ENCODE measurements at places on chromosomes 5 and 9.
A peak's percentile ranks its signal among the peaks of the same experiment; 100 is the strongest.

GRCh38 chr9:121360601-121361374 is 9.3 kb downstream of the STOM start:
- DNase-seq, result peak; percentile 90

GRCh38 chr9:134598884-134599245 is 42.7 kb upstream of the COL5A1 start:
- no peak for DNase-seq

DNA sequence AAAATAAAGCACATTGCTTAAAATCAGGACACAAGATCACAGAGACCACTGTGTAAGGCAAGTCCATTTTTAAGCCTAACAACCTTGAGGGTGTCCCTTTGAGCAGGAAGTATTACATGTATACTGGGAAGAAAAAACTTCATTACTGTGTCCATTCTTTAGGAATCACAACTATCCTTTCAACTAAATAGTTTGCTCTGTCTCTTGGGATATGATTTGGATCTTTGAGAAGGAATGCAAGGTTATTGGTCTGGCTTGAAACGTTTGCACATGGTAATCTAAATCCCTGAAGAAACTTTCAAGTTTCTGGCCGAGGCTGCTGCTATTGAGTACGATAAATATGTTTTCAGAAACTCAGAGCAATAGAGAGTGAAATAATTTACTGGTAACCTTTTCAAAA is 923.0 kb upstream of the SEMA6A start:
- DNase-seq, result no peak

- no peak for DNase-seq
Measured at GRCh38 chr9:124688238-124688904, 82.7 kb downstream of the NR6A1 start.

DNA sequence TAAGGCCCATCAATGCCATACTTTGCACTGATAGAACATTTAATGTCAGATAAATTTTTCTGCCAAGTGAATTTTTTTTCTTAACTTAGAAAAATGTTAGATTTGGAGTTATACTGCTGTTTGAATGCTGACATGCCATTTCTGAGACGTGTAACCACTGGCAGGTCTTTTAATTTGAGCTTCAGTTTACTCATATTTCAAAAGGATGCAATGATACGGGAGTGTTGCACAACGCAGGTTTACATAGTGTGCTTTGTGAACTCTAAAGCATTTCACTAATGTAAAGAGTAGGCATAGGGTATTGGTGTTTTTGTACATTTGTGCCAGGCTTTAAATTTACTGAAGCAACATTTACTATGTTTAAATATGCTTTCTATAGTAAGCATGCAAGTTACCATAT is 4.2 kb downstream of the ZBTB43 start:
- DNase-seq, result no peak

- no peak for DNase-seq
Measured at GRCh38 chr9:126508928-126509327, 104.8 kb upstream of the LMX1B start.

- no peak for DNase-seq
Measured at GRCh38 chr5:73253047-73253660, 80.2 kb downstream of the TMEM174 start.

DNA sequence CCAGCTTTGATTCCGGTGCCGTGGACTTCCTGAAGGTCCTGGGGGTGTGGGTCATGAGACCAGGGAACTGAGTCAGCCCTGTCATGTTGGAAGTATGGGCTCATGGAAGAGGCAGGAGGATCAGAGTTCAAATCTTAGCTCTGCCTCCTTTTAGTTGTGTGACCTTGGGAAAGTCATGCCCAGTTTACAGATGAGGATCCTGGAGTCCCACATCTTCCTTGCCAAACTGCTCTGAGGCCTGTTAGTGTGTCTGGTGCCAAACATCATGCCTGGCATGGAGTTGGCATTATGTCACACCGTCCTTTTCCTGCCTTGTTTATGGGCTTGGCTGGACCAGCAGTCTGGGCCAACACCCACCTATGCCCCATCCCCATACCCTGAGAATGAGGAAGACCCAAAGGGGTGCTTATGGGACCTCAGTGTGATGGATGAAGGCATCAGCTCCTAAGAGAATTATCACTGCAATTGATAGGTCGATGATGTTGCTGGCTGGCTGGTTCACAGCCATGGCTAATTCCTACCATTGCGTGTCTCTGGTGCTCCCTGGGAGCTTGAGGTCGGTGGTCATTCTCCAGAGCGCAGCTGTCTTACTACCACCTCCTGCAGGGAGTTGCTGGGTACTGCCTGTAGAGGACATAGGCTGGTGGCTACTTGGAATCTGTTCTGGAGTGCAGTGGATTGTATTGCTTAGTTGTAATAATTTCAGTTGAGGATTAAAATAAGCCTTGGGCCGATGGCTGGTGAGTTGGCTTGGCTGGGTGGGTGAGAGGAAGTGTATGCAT is 140.5 kb upstream of the PITX1 start:
- peak; percentile 31 for DNase-seq

- DNase-seq, result no peak
Measured at GRCh38 chr5:99272576-99272975, 343.8 kb upstream of the CHD1 start.

- DNase-seq, result no peak
Measured at GRCh38 chr5:133499895-133500294, 112.4 kb downstream of the FSTL4 start.

DNA sequence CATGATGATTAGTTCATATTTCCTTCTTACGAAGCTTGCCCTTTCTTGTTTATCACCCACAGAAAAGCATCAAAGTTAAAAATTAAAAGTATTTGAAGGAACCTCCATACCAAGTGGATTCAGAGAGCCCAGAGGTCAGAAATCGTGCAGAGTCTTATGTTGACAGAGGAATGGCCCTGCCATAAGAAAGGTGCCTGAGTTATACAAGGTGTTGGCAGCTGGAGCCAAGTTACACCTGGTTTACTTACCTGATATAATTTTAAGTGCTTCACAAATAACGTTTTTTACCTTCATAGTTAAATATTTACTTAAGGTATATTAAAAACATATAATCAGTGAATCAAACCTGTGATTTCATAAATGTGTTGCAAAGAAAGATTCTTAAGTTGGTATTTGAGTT is 42.3 kb upstream of the DHFR start:
- no peak for DNase-seq

- DNase-seq, result no peak
Measured at GRCh38 chr9:6133346-6134063, 82.1 kb upstream of the IL33 start.

DNA sequence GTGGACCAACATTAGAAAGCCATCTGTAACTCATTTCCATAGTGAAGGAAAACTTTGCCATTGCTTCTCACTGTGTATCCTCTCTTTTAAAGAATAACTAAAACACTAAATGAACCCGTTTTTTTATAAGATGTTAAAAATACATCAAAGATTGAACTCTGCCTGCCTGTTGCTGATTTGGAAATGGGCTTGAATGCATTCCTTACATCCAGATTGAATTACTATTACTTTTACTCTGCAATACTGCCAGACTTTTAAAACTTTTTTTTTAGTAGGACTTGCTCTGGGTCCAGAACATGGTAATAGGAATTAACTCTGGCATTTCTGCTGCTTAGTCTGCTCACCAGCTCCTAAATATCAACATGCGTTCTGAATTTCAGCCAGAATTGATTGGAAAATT is 176.8 kb upstream of the PAPPA start:
- DNase-seq, result no peak

GRCh38 chr5:113065626-113066025 is 89.0 kb downstream of the DCP2 start:
- DNase-seq, result no peak

GRCh38 chr5:149108651-149109280 is 32.5 kb upstream of the ABLIM3 start:
- no peak for DNase-seq

DNA sequence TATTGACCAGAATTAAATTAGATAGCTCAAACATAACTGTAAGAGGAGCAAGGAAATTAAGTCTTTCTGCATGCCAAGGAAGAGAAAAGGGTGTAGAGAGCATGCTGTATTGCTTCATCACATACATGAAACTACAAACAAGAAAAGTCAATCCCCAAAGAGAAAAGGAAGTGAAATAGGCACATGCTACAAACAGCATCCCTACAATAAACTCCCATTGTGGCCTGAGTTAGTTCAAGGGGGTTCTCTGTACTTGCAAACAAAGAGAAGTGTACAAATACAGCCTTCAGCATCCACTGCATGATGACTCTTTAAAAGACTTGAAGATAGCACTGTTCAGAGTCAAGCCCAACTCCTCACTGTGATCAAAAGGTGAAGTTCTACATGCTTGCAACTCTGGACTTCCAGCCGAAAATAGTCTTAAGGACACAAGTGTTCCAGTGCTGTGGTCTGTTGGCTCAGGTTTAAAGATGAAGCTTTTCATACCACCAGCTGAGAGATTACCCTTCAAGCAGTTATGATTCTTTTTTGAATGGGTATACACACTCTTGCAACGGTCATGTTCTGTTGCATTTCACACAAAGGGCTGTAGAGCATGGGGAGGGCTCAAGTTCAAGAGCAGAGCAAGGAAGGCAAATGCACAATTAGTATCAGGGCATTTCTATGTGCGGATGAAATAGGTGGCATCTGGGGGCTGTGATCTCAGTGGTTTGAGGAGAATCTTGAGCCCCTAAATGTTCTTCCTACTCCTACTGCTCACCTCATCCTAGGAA is 534.5 kb downstream of the EBF1 start:
- no peak for DNase-seq

GRCh38 chr5:165188556-165189175 is 1683.2 kb downstream of the MAT2B start:
- no peak for DNase-seq

- peak; percentile 33 for DNase-seq
Measured at GRCh38 chr9:121634329-121635261, 16.8 kb upstream of the DAB2IP start.

GRCh38 chr5:59254055-59254687 is 639.4 kb downstream of the PDE4D start:
- no peak for DNase-seq

- DNase-seq, result no peak
Measured at GRCh38 chr5:31255041-31255440, 61.6 kb downstream of the CDH6 start.

DNA sequence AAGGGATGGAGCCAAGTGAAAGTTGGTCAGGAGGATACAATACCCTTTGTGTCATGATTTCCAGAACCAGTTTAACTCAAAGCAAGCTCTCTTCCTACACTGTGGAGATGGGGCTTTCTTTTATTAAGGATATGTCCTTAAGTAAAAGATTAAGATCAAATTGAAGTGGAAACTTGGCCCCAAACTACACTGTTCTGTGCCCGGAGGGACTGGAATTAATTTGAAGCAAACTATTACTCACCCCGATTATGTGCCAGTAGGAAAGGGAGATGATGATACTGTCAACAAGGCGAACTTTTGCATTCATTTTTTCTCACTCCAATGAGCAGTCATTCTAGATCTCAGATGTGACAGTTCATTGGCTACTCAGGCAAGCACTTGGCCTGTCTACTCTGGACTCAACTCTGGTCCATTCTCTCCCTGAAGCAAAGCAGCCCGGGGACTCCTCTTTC is 186.7 kb downstream of the NTRK2 start:
- no peak for DNase-seq

DNA sequence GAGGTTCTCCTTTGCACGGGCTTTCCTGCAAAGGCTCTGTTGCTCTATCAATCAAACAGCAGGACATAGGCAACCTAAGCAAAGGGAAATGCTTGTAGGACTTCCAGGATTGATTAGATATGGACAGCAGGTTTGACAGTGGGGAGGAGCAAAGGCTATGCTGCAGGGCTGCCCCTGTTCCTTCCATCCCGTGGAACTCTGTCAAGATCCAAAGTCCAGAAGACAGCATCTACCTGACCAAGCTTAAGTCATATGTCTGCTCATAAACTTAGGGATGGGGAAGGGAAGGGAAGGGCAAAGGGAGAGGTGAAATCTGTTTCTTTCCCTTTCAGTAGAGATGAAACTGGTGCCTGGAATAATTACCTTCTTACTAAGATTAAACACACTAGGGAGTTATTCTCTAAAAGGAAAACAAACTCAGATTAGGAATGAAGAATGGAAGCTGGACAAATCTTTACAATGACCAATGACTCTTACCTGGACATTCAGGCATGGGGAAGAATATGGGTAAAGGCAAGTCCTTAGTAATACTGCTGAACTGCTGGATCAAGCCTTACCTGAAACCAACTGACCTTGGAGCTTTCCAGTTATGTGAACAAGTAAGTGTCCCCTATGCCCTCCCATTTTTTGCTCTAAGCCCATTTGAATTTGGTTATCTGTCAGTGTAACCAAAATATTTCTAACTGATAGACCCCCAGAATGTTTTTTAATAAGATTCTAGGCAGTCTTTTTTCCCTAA is 8.4 kb upstream of the ACOT12 start:
- DNase-seq, result no peak

DNA sequence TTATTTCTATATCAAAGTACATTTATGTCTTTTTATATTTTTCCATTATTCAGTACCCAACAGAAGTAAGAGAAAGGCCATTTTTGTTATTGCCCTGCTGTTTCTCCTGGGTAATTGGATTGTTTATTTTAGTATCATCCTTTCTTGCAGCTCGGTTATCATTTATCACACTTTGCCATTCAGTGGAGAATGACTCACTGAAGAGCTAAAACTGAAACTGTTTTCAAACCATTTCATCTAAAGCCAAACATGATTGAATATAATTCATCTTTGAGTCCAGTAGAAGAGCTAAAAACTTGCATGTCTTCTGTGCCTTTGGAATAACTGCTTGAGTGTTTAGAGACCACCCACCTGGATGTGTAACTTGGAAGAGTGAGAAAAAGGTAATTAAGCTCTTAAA is 139.5 kb upstream of the PRDM9 start:
- DNase-seq, result peak; percentile 37

GRCh38 chr5:96200641-96201040 is 232.4 kb downstream of the PCSK1 start:
- DNase-seq, result no peak

DNA sequence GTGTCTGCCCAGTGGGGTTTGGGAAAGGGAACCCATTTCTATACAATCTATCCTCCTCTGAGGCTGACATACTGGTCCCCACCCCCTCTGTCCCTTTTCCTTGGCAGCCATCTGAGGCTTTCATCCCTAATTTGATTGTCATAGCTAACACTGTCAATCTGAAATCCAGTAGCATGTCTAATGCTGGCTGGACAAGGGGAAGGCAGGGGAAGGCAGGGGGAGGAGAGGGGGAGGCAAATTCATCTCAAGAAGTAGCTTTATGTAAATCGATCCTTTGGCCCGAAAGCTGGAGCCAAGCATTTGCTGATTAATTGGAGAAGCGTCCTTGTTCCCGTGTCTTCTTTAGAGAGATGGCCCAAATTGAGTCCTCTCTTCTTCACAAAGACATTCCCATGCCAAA is 314.1 kb upstream of the PANK3 start:
- no peak for DNase-seq
